ENCODE measurements at places on chromosomes 6 and 20.

DNA sequence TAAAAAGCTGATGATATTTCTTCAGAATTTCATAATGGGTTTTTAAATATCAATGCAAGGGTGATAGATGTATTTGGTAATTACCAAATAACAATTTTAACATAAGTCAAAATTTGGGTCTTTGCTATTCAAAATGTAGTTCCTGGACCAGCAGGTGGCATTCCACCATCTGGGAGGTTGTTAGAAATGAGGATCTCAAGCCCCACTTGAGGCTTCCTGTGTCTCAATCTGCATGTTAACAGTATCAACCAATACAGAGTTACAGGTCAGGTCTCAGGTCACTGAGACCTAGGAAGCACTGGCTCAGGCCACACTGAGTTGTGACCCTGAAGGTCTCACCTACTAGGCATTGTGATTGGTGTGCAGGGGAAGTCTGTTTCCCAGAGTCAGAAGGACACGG, 57.2 kb upstream of the MTRF1L start:
- DNase-seq: peak; percentile 3

GRCh38 chr6:159254186-159254585, 85.0 kb downstream of the FNDC1 start:
- DNase-seq: no peak

- DNase-seq: no peak
Measured at GRCh38 chr20:31570021-31570463, 35.0 kb upstream of the ID1 start.

DNA sequence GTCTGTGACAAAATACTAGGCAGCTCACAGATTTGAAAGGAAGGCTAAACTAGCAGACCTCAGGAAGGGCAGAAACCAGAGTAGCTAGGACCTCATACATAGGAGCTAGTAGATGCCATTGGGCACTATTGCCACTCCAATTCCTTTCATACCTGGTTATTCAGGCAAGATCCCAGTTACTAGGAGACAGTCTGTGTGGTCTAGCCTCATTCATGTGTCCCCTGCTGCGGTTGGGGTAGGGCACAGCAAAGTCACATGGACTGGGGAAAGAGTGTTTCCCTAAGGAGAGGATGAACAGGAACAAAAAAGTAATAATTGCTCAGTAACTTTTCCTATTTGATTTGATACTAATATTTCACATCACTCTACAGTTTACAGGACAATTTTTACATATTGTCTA, 204.6 kb upstream of the HEY2 start:
- DNase-seq: no peak

- no peak for DNase-seq
Measured at GRCh38 chr20:41038878-41039404, 10.3 kb downstream of the TOP1 start.

GRCh38 chr20:17142666-17143065, 84.2 kb upstream of the PCSK2 start:
- no peak for DNase-seq

- no peak for DNase-seq
Measured at GRCh38 chr6:129370268-129370916, 339.6 kb downstream of the ARHGAP18 start.

GRCh38 chr6:25413207-25413905, 134.2 kb downstream of the CARMIL1 start:
- no peak for DNase-seq

DNA sequence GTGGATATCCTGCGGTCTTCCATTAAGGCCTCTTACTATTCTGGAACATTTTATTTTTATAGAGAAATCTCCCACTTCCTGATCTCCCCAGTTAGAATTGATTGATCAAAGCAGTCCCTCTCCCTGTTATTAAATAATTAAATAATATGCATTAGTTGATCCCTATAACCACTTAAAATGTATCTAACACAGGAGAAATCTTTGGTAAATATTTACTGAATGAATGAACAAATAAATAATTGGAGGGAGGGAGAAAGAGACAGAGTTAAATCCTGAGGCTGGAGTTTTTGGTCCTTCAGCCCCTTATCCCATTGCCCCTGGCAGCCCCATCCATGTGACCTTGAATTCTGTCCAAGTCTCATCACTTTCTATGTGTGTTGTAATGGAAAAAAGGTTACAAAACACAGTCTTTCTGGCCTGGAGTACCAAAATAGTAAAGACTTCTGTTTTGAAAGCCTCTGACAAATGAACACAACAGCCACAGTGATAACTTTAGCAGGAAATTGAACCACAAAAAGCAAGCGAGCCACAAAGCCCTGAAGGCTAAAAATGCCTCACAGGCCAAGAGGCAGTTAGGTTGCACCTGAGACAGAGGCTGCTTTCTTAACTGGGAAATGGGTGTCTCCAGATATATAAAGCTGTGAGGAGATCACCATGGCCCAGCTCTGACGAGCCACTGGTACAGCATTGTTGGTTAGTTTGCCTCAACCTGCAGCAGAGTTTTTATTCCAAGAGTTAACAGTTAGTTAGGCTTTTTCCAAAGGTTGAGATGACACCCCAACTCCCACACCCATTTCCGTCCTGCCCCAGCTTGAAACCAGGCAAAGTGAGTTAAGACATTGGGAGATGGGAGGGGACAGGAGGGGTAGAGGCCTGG, 11.3 kb downstream of the NT5E start:
- no peak for DNase-seq

- no peak for DNase-seq
Measured at GRCh38 chr6:14559746-14560536, 442.4 kb downstream of the CD83 start.

DNA sequence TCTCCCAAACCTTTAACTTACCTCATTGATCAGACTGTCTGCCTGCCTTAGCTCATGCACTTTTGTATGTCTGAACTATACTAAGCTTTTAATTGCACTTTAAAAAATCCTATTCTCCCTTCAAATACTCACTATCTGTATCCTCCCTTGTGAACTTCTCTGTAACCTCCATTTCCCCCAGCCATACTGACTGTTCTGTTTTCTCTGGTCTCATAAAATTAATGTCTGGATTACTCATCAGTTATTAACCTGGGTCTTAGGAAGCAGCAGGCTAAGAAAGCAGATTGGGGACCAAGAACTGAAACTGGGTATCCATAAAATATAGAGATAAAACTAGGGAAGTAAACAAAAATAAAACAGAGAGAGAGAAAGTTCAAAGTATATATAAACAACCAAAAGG, 469.3 kb upstream of the MAN1A1 start:
- DNase-seq: no peak

DNA sequence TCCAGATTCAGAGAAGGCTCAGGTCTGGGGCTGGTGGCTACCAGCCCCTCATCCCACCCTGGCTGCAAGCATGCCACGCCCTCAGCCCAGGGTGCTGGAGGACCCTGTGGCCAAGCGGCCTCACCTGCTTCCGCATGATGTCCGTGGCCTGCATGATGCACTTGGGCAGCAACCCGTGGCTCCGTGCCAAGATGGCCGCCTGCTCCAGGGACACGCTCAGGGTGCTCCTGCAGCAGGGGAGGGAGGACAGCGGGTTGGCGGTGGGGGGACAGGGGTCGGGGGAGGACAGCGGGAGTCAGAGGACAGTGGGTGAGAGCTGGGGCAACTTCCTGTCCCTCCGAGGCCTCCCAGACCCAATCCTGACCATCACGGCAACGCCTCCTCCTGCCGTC, 200.1 kb downstream of the PREX1 start:
- DNase-seq: no peak

DNA sequence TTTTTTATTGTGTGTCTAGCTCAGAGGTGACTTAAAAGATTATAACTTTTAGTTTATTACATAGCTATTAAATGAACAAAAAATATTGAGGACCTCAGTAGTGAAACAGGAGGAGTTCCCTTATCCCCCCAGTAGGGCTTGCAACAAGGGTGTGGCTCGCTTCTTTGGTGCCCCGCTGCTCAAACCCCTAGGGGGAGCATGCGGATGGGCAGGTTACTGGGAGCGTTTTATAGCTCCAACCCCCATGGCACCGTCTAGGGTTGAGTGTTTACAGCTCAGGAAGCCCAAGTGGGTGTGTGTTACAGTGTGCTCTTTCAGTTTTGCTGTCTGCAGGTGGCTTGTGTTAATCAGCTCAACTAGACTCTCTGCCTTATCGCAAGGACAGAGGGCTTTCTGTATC, 1513.7 kb downstream of the GRIK2 start:
- no peak for DNase-seq

DNA sequence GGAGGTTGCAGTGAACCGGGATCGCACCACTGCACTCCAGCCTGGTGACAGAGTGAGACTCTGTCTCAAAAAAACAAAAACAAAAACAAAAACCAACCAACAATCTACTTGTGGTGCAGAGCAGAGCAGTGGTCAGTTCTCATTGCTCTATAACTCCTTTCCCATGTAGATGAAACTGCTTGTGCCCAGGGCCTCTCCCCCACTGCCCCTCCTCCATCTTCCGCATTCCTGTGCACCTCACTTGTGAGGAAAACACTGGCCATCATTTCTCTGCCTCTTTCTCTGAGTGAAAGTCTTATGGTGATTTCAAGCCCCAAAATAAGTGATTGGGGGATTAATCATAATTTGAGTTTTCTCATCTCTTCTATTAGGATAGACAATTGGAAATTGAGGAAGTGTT, 63.9 kb upstream of the GLP1R start:
- no peak for DNase-seq

GRCh38 chr6:102068349-102068929, 674.9 kb downstream of the GRIK2 start:
- DNase-seq: no peak

- DNase-seq: no peak
Measured at GRCh38 chr6:7669742-7670141, 56.2 kb upstream of the BMP6 start.

DNA sequence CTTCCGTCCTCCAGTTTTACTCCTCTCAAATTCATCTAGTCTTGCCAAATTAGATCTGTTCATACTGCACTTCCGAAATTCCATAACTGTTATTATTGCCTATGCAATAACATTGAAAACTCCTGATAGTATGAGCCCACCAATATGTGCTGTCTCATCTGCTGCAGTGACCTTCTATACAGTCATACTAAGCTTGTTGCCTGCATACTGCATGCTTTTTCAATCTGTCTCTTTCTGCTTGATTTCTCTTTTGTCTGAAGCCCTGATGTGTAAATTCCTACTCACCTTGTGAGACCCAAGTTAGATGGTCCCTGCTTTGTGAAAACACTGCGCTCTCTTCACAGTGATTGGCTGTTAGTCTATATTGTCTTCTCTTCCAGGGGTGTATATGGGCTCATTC, 1.1 kb downstream of the TBP start:
- DNase-seq: no peak

DNA sequence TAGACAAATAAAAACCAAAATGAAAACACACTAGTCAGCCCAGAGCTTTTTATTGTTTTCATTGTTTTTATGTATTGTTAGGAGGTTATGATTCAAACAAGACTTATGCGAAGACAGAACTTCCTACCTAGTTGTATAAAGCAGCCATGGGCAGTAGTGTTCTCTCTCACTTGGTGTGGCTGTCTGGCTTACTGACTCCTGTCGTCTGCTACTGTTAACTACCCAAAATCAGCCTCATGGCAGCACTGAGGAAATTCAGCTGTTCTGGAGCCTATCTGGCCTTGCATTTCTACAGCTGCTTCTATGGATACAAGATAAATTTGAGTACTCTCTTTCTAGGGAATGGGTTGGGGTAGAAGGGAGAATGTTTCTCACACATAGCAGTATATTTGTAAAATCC, 20.4 kb downstream of the VTA1 start:
- DNase-seq: no peak

DNA sequence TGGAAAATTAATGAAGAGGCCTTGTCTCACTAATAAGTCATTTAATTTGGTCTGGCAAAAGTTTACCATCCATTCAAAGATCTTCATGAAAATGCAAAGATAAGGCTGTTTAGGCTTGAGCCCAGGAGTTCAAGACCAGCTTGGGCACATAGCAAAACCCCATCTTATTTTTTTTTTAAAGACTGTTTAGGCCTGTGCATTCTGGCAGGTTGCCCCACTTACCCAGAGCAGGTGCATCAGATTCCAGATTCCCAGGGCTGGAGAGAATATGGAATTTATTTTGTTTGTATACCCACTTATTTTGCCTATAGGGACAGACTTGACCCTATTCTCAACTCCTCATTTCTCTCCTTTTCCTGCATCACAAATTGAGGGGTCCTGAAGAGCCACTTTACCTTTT, 5.7 kb downstream of the FOXO3 start:
- no peak for DNase-seq

DNA sequence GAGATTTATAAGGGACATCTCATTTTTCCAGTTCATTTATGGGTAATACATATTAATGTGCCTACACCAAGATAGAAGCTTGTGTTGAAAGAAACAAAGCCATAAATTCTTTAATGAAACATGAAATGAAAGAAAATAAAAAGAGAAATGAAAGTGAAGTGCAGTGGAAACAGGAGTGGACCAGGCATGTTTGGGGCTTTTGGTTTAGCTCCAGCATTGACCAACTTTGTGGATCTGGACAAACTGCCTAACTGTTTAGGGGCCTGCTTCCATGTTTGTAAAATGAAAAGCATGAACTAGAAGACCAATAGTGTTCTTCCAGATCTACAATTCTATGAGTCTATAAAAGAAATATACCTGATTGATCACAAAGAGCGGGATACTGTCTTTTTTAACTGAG, 124.9 kb downstream of the GJA10 start:
- no peak for DNase-seq

- DNase-seq: peak; percentile 96
Measured at GRCh38 chr6:27146706-27147505, 100.6 kb upstream of the PRSS16 start.

- DNase-seq: no peak
Measured at GRCh38 chr6:109791301-109791700, 100.2 kb downstream of the FIG4 start.

GRCh38 chr6:39280247-39280731, 33.9 kb downstream of the KCNK17 start:
- DNase-seq: no peak

GRCh38 chr6:50845499-50846143, 26.9 kb downstream of the TFAP2B start:
- DNase-seq: no peak

DNA sequence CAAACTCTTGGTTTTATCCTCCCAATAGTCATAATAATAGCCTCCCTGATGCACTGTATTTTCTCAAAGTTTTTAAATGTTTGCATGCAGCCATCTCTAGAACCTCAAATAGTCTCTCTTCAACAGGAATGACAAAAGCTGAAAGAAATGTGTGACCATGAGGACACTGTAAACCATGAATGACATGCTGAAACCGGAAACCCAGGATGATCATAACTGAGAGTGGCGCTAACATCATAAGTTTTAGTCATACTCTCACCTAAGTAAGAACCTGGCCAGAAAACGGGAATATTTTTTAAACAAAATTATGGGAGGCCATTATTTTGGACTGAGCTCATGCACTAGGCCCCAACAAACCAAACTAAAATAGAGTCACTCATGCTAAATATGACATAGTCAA, 278.4 kb upstream of the STXBP5 start:
- no peak for DNase-seq

GRCh38 chr20:48163505-48163904, 378.2 kb upstream of the SULF2 start:
- DNase-seq: no peak
